ENCODE measurements at places on chromosomes 1 and 21. TPM values are rescaled to one million over a fixed set of nuclear protein-coding genes. Genes with fewer than 3 reads are reported as not detected.

The TRAF5 gene
- total RNA-seq, result 7.8 TPM

The SYT14 gene
- total RNA-seq, result 0.02 TPM

The EVI5 gene
- total RNA-seq, result 6.0 TPM

The DIO1 gene
- total RNA-seq, result not detected

The HAO2 gene
- total RNA-seq, result not detected

The ARID1A gene
- 32.5 TPM for total RNA-seq

The DMRTB1 gene
- not detected for total RNA-seq

The NKAIN1 gene
- 0.99 TPM for total RNA-seq

The GPR153 gene
- total RNA-seq, result 1.4 TPM

The ATP1A4 gene
- total RNA-seq, result not detected

The ROR1 gene
- total RNA-seq, result 10.4 TPM

The RGS13 gene
- not detected for total RNA-seq

The SLAMF6 gene
- not detected for total RNA-seq

The PTGER3 gene
- total RNA-seq, result not detected
